ENCODE measurements at places on chromosomes 7 and 10.
A peak's percentile ranks its signal among the peaks of the same experiment; 100 is the strongest.

GRCh38 chr10:133276435-133277201, at the start of gene ADAM8:
ADAM8 (minus strand) TSS chr10:133276868; CDS start chr10:133276817, 51 bp downstream.
- no peak for DNase-seq

DNA sequence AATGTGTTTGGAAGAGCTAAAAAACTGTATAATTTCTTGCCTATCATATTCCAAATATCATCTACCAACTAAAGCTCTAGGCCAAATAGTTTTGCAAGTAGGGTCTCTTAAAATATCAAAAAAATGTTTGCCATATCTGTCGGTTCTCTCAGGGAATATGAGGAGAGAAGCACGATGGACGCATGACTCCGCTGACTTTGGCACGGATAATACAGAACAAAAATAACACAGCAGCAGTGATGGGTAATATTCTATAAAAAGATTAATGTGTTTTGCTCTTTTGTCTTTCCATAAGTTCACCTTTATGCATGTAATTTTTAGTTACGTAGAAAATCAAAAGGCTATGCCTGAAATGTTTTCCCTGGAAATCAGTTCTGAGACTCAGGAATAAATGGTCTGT, 919 bp upstream of the IDI2 start:
- DNase-seq = no peak

- DNase-seq = no peak
Observed at GRCh38 chr7:151727579-151728285, 149.2 kb downstream of the PRKAG2 start.

GRCh38 chr7:72097226-72097625, 314.9 kb downstream of the CALN1 start:
- DNase-seq = no peak

DNA sequence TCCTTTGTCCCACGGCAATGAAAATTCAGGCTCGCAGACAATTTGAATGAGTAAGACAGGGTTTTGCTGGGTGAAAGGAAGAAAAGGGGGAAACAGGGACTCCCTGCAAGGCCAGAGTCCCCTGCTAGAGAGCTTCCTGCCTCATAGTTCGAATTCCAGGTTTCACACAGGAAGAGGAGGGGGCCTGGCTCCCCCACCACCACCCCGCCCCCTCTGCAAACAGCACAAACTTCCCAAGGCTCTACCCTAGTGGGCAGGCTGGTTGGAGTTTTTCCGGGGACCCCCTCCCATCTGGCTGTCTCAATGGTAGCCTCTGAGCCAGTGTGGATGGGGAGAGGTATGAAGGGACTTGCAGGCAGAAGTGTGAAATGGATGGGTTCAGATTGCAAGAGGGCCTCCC, 57.4 kb upstream of the NEBL start:
- no peak for DNase-seq

DNA sequence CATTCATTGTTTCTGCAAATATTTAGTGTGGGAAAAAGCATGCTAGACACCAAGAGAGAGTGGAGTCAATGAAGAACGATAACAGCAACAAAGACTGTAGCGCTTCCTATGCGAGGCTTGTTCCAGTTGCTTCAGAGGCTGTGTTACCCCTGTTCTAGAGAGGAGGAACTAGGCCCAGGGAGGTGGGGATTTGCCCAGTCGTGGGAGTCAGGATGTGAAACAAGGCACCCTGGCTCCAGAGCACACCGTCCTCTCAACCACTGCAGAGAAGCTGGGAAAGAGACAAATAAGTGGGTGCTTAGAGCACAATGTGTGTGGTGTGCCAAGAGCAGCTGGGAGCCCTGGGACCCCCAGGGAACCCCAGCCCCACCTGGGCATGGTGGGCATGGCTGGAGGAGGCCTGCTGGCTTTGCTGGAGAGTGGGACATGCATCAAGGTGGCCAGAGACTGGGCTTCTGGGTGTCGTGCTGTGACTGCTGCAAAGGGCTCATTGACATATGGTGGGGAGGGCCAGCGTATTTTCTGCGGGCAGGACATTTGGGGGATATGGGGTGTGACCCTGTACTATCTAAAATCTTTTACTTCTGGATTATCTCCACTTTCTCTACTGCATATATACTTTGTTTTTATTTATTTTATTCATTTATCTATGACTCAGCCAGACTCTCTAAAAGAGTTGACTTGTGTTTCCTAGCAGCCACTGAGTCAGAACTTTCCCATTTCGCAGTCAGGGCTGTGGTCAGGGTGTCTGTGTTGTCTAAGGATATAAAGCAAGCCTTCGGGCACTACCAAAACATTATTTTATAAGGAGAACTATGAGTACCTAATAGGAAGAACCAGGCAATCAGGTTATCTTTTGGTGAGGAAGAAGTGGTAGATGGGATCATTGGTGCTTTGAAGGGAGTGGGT, 95.4 kb downstream of the TCF7L2 start:
- DNase-seq = no peak

DNA sequence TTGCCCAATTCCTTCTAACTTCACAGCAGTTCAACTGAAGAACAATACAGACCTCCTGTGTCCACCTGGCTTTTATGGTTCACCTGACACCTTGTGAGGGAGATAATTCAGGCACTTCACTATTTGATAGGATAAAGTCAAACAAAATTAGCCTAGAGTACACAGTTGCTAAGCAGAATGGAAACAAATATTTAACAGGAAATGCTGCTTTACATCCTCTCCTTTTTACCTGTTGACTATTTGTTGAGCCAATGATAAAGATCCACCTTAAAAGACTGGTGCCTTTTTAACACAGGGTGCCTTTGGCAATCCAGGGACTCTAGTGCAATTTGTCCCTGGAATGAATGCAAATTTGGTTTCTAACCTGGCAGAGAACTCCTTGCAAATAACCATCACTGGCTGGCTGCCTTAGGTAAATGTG, 39.8 kb downstream of the ITPRID1 start:
- DNase-seq = no peak

DNA sequence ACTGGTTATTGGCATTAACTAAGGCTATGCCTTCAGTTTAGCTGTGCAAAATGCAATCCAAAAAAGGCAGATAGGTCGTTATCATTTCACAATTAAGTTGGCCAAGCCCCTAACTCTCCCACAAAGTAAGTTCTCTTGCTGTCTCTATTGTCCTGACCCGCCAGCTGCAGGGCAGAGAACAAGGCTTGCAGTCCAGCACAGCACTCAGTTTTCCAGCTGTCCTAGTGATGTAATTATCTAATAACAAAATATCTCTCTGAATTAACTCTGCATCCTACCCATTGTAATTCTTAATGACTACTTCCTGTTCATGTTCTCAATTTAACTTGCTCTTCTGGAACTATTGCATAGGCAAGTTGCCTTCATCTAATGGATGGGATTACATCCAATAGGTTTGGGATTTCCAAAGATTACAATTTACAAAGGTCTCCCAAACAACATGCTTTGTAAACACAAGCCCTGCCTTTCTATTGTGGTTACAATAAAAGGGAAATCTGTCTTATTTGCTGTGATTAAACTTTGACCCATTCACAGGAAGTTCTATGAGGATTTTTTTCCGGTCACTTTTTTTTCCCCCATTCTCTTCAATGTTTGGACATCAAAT, 55.2 kb downstream of the CDK6 start:
- DNase-seq = peak; percentile 63

- no peak for DNase-seq
Observed at GRCh38 chr10:35498693-35499092, 106.4 kb upstream of the GJD4 start.

- DNase-seq = no peak
Observed at GRCh38 chr10:123148414-123149161, 652 bp downstream of the HMX2 start.

- DNase-seq = no peak
Observed at GRCh38 chr10:117373823-117374505, 1.3 kb downstream of the PDZD8 start.

DNA sequence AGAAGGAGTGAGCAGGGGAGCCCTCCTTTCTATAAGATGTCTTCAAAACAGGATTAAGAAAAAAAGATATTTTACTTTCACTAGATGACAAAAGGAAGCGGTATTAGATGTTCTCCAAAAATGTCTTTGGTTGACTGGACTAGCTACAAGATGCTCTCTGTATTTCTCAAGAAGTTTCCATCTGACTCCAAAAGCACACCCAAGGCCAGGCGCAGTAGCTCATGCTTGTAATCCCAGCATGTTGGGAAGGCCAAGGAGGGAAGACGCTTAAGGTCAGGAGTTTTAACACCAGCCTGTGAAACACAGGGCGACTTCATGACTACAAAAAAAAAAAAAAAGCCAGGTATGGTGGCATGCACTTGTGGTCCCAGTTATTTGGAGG, 84.5 kb downstream of the PIP4K2A start:
- no peak for DNase-seq

DNA sequence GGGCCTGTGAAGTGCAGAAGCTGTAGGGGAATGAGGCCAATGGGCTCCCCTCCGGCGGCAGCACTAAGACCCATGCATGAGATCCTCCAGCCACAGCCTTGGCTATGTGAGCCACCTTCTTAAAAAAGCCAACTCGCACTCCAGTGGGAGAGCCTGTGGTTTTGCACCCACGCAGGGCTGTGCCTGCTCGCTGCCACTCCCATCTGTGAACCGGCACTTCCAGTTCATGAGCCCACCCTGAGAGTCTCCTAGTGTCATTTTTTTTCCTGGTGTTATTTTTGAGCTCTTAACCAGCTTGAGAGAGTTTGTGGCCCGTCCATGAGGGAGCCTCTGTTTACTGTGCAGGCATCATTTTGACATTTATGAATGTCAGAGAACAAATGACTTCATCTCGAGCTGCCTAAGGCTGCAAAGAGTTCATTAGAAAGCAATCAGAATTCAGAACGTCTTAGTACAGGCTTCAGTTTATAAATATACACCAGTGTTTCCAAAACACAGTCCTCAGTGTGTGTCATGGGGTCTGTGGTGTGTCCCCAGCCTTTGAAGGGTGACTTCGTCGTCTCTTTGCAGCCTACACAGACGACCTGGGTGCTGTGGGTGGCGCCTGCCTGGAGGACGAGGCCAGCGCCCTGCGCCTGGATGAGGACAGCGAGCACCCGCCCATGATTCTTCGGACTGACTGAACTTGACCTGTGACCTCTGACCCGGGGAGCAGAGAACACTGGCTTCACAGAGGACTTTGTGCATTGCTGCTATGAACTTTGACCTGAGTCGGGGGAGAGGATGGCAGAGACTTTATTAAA, 40.4 kb downstream of the WIPI2 start:
- no peak for DNase-seq
